ENCODE measurements at places on chromosomes 12 and 14.
A peak's percentile ranks its signal among the peaks of the same experiment; 100 is the strongest.

- DNase-seq = peak; percentile 92
Observed at GRCh38 chr14:87995500-87996290, 2.7 kb upstream of the GALC start.

GRCh38 chr12:33253178-33253577 lies 186.4 kb downstream of the SYT10 start:
- DNase-seq = no peak

GRCh38 chr12:5447320-5447719 lies 15.4 kb downstream of the NTF3 start:
- DNase-seq = no peak

GRCh38 chr12:90331821-90332220 lies 623.2 kb downstream of the CCER1 start:
- no peak for DNase-seq

DNA sequence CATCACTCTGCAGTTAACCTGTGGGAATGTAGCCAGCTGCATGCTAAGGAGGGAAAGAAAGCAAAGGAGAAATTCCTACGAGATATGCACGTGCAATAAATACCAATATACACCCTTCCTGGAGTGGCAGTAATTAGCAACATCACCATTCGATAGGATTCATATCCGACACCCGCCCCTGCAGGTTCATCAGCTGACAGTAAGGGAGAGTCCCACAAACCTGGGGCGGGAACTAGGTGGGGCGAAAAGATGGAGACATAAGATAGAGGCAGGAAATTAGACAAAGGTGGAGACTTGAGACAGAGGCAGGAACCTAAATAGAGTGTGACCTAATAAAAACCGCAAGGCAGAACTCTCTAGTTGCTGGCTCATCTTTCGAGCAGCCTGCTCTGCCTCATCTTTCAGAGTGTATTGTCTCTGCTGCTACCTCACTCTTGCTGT lies 51.6 kb downstream of the PLEKHG3 start:
- DNase-seq = no peak

- DNase-seq = no peak
Observed at GRCh38 chr14:106665814-106666213, 1139.4 kb downstream of the TMEM121 start.
